ENCODE measurements at places on chromosomes 1 and 21. TPM values are rescaled to one million over a fixed set of nuclear protein-coding genes. Genes with fewer than 3 reads are reported as not detected.

The RXFP4 gene
- 0.82 TPM for polyA plus RNA-seq

The SLC1A7 gene
- 0.48 TPM for polyA plus RNA-seq

The NR1I3 gene
- 1.2 TPM for polyA plus RNA-seq

The OPTC gene
- not detected for polyA plus RNA-seq

The OVAAL gene
- polyA plus RNA-seq, result not detected

The C8B gene
- polyA plus RNA-seq, result 0.09 TPM

The GJA8 gene
- polyA plus RNA-seq, result not detected

- no peak for DNase-seq
These were observed 48.7 kb downstream of the NPHP4 start for GRCh38 chr1:5943343-5944124.

GRCh38 chr1:207514890-207515289 lies 18.9 kb downstream of the CR1 start:
- no peak for DNase-seq

DNA sequence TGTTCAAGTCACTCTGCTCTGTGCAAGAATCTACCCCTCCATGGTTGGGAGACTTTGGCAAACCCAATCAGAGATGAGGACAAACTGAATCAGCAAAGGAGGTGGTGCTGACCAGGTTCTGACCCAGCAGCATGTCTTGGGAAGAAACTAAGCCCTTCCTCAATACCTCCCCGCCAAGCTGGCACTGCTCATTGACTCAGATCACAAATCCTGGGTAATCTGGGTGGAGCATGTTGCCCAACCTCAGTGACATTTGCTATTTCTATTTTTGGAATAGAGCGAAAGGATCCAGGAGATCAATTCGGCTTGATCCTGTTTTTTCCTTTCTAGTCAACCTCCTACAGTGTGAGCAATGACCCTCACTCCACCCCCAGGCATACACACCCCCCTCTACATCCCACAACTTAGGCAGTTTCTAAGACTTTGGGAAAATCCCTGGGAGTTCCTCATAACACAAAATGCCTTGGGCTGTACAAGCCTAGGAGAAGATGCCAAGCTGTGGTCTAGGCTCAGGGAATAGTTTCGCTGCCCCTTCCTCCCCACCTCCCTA lies 166.8 kb upstream of the KCNJ6 start:
- DNase-seq, result no peak

- no peak for DNase-seq
These were observed 2212.8 kb downstream of the MRPL39 start for GRCh38 chr21:23394458-23394857.

- no peak for DNase-seq
These were observed 1.4 kb upstream of the GJC2 start for GRCh38 chr1:228148196-228148861.

DNA sequence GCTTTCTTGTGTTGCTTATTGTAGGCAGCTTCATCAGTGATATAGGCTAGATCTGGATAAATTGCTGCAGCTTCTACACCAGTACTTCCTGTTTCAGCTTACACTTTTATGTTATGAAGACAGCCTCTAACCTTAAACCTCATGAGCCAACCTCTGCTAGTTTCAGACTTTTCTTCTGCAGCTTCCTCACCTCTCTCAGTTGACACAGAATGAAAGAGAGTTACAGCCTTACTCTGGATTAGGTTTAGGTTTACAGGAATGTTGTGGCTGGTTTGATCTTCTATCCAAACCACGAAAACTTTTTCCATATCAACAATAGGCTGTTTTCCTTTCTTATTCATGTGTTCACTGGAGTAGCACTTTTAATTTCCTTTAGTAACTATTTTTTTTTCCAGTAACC lies 76.9 kb upstream of the RNPC3 start:
- DNase-seq, result no peak

DNA sequence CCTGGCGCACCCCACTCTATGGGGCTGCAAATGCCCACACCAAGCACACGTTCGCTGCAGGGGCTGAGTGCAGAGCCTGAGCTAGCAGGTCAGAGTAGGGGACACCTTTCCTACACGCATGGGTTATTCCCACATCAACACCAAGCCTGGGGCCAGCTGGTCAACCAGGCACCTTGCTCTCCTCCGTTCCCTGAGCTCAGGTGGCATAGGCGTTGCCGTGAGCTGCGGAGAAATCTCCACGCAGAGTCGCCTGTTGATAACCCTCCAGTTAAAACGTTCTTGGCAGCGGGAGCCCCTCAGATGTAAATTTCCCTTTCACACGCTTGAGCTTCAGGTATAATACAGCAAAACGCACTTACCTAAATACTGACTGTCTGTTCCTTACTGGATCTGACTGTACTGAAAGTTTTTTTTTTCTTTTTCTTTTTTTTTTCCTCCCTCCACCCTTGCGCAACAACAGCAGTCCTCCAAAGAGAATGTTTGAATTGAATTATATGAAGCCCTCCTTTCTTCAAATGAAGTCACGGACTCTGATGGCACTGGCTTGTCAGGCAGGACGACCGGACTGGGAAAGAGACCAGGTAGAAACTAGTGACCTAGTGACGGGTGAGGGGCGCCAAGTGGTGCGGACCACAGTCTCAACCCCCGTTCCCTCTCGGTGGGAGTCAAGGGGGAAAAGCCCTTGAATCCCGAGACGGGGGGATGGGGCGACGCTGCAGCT lies 2.1 kb downstream of the BRINP3 start:
- peak; percentile 42 for DNase-seq

GRCh38 chr1:45926330-45926729 lies 122.9 kb downstream of the MAST2 start:
- DNase-seq, result no peak

GRCh38 chr1:29180497-29181412 lies 945 bp downstream of the SRSF4 start:
- DNase-seq, result no peak

DNA sequence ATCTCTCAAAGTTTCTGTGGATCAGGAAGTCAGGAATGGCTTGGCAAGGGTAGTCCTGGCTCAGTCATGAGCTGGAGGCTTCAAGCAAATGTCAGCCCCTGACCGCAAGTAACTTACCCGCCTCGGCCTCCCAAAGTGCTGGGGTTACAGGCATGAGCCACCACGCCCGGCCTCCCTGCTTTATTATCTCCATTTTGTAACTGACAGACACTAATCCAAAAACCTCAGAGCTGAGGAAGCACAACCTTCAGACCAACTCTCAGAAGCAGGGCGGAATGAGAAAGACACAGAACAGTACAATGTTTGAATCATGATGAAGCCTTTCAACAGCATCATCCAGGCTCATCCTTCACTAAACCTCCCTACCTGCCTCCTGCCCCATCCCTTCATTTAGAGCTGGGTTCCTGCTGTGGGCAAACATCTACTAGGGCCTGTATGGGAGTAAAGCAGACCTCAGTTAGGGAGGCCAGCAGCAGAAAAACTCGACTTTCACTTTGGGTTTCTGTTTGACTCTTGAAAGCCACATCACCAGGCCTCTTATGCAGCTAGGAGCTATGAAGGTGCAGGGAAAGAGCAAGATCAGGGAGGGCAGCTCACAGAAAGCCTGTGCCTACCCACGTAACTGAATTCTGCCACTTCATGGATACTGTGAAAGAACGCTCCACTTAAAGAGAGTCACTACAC lies 84.4 kb upstream of the RAB4A start:
- no peak for DNase-seq

All from left lung (tissue), 14 donors.